Fibroblast of skin of back (primary cell): ENCODE measurements at places on chromosomes 7 and 10.

DNA sequence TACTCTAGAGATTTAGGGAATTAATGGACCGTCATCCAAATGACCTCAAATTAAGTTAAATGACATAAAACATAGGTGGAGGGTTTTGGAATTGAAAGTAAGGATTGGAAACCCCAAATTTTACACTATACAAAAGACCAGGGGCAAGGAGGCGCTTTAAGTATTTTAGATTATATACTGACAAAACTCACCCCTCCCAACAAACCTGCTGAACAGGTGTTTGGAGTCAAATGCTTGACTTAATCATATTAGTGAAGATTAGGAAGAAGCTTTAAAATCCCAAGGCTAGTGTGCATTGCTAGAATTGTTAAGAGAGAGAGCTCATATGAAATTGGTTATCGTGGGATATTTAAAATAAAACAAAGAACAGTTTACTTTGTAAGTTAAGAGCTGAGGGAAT lies at the start of gene GNGT1:
Gene GNGT1, plus strand, starts transcription at position 301 of the 400 bp plus-strand sequence. CDS start 180 bp downstream, outside the sequence.
- no peak for DNase-seq

- DNase-seq, result no peak
Observed at GRCh38 chr10:118986815-118987790, 42.4 kb upstream of the NANOS1 start.

- peak; percentile 94 for DNase-seq
Observed at GRCh38 chr10:124332426-124332825, 86.3 kb downstream of the OAT start.

- no peak for DNase-seq
Observed at GRCh38 chr7:1247527-1248041, 14.9 kb downstream of the UNCX start.

- DNase-seq, result no peak
Observed at GRCh38 chr7:114620208-114620607, 205.6 kb downstream of the FOXP2 start.

GRCh38 chr7:19455623-19456022 lies 253.2 kb downstream of the POLR1F start:
- DNase-seq, result no peak

DNA sequence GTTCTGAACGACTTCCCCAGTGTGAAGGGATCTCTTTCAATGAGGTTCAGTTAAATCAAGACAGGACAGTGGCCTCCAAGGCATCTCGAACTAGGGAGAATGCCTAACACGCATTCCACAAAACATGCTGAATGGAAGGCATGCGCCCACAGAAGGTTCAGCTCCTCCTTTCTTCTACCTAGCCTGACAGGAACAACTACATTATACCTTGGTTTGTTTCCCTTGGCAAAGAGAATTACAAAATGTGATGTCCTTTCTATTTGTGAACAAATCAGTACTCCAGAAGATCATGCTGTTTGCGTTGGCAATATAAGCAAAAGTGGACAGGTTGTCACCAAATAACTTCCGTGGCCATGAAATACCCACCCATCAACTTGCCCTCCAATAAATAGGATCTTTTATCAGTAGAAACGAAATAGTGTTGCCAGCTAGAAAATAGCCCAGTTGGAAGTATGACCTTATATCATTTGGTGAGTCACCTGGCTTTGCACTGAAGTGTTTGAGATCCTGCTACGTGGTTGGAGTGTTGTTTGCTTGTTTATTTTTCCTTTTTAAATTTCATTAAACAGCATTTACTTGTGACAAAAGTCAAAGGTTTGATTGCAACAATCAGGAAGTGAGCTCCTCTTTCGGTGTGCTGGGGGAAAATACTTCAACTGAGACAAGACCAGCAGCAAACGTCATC lies 117.0 kb upstream of the FAM204A start:
- DNase-seq, result no peak

- no peak for DNase-seq
Observed at GRCh38 chr10:108785011-108785410, 1138.3 kb downstream of the XPNPEP1 start.

DNA sequence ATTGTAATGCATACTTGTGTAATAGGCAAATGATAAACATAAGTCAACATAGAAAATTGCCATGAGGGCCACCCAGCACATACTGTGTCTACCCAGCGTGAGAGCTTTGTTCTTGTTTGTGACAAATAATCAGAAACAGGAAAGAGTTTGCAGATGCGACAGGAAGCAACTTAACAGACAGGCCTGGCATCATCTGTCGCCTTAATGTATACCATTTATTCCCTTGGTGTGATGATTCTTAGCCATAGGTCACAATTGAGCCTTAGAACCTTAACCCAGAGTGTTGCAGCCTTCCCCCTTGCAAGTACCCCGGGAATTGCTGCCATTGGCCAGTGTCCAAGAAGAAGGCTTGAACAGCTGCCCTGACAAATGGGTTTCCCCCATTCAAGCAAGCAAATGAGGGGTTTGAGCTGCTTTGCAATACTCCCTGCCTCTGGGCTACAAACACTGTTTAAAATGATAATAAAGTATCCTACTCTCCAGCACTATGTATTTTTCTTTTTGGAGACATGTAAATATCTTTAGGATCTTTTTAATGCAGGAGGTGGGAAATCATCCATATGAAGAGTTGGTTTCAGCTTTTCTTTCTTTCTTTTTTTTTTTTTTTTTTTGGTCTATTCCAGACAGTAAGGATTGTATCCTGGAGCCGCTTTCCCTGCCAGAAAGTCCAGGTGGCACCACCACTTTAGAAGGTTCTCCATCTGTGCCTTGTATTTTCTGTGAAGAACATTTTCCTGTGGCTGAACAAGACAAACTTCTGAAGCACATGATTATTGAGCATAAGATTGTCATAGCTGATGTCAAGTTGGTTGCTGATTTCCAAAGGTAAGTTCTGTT lies 80.0 kb downstream of the ZNF277 start:
- DNase-seq, result peak; percentile 1

GRCh38 chr7:143221286-143221685 lies 551 bp upstream of the TAS2R40 start:
- no peak for DNase-seq

DNA sequence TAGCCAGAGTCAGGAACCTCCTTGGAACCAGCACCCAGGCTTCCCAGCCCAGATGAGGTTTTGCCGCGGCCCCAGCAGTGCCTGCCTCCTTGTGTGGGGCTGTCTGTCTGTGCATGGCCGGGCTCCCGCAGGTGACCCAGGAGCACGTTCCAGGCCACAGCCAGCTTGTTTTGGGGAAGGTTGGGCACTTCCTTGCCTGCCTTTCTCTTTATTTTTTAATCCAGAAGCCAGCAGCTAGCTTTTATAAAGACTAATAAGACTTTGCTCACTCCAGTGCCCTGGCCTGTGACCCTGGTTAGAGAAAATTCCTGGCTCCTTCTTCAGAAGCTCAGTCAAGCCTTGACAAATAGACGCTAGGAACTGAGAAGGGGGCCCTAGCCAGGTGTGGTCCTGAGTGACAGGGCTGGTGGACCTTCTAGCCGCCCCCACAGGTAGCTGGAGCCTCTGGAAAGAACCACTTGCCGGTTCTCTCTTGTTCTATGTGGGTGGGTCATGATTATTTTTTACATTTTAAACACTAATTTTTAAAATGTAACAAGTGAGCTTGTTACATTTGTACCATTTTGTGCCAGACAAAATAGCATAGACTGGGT lies 837 bp downstream of the SLC29A3 start:
- no peak for DNase-seq

- no peak for DNase-seq
Observed at GRCh38 chr7:158564663-158565035, 23.0 kb downstream of the PTPRN2 start.

- DNase-seq, result peak; percentile 54
Observed at GRCh38 chr7:141702047-141702567, at the start of gene DENND11. TSS of gene DENND11 (minus strand) at chr7:141702166. CDS start at chr7:141702153, 13 bp downstream.

GRCh38 chr10:14409247-14409646 lies 78.5 kb upstream of the FRMD4A start:
- no peak for DNase-seq

- DNase-seq, result peak; percentile 40
Observed at GRCh38 chr7:29588900-29589696, 25.5 kb downstream of the PRR15 start.

GRCh38 chr7:148116195-148116594 lies 474.4 kb upstream of the C7orf33 start:
- no peak for DNase-seq

GRCh38 chr10:5538446-5538845 lies 13.7 kb downstream of the CALML3 start:
- peak; percentile 58 for DNase-seq

- peak; percentile 80 for DNase-seq
Observed at GRCh38 chr7:30764030-30764975, 6.9 kb upstream of the MINDY4 start.

DNA sequence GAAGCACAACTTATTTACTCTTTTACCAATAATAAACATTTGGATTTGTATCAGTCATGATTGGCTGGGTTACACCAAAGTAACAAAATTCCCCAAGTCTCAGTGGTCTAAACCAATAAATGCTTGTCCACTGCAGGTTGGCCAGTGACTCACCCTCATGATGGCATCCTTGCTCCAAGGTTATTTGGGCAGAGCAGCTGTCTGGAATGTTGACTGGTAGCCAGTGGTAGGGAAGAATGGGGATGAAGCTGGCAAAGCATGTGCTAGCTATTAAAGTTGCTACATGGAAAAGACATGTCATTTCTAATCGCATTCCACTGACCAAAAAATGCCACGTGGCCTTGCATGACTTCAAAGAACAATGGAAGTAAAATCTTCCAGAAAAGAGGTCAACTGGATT lies 1168.7 kb upstream of the CELF2 start:
- peak; percentile 34 for DNase-seq

DNA sequence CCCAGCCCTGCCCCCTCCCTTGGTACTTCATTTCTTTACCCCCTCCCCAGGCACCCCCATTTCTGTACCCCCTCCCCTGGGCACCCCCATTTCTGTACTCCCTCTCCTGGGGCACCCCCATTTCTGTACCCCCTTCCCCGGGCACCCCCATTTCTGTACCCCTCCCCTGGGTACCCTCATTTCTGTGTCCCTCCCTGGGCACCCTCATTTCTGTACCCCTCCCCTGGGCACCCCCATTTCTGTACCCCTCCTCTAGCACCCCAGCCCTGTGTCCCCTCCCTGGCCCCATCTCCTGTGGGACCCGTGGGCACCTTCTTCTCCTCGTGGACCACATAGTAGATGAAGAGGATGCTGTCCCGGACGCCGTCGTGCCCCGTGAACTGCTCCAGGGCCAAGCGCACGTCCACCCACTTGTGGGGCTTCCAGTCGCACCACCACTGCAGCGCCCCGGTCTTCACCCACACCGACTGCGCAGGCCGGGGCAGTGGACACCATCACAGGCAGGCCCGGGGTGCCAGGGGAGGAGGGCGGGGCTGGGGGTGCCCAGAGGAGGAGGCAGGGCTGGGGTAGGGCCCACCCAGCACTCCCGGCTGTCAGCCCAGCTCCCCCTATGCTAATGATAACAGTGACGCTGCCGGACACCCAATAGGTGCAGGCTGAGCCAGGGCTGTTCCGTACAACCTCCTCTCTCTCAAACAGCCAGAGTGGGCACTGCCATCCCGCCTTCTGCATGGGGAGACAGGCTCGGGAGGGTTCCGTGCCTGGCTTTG lies 20.4 kb downstream of the TECPR1 start:
- DNase-seq, result no peak

GRCh38 chr10:1229116-1229515 lies 172.9 kb downstream of the WDR37 start:
- no peak for DNase-seq

GRCh38 chr10:27584302-27584701 lies 80.2 kb downstream of the RAB18 start:
- DNase-seq, result no peak

- peak; percentile 62 for DNase-seq
Observed at GRCh38 chr10:52621635-52622079, 150.9 kb downstream of the MBL2 start.

GRCh38 chr7:135333200-135333599 lies 99.6 kb downstream of the STRA8 start:
- DNase-seq, result no peak

DNA sequence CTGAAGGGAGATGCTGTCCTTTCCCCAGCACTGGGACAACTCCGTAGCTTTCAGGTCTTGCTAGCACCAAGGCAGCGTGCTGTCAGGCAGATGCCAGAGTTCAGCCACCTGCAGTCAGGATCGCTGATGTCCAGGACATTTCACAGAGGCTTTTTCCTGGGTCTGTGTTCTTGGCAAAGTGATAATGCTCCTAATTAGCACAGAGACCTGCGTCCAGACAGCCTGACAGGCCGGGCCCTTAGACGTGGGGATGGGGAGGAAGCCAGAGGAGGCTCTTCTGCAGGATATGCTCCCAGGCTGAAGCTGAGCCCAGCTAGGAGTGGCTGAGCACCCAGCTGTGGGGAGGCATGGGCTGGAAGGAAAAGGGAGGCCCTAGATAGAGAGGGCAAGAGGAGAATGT lies 82.5 kb upstream of the TBX20 start:
- DNase-seq, result no peak

DNA sequence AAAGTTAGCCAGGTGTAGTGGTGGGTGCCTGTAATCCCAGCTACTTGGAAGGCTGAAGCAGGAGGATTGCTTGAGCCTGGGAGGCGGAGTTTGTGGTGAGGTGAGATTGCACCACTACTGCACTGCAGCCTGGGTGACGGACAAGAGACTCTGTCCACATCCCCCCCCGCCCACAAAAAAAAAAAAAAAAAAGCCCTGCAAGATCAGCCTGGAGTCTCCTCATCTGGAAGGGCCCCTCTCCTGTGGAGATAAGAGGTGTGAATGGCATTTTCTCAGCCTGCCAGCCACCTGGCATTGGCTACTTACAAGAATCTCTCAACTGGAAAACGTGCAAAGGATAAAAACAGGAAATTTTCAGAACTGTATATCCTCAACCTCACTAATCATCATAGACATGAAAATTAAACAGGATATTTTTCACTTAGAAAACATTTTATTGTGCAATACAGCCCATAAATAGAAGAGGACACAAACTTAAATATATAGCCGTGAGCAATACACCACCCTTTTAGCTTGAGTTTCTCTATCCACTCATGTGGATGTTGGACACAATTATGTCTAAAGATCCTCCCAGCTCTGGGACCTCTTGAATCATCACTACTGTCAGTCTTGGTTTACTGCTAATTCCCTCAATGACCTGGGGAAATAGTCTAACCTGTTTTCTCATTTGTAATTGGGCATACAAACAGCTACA lies 11.3 kb upstream of the TSPAN15 start:
- DNase-seq, result no peak

GRCh38 chr10:35347121-35347562 lies 10.8 kb downstream of the CCNY start:
- no peak for DNase-seq

DNA sequence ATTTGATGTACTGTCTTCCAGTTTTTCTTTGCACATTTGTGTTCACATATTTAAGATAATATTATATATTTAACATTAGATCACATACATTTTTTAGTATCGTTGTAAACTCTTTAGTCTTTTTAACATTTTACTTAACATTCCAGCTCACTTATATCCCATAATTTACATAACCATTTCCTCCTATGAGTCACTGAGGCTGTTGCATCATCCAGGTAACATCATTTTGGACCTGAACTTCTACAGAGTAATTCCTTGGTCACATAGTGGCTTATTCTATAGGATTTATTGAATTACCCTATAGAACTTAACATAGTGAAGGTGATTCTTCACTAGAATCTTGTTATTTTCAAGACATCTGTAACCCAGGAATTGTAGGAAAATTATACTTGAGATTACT lies 194.4 kb downstream of the POU6F2 start:
- DNase-seq, result peak; percentile 12
